ENCODE measurements at places on chromosomes 6 and 20.

- no peak for DNase-seq
Measured at GRCh38 chr6:42314571-42315258, 97.1 kb upstream of the MRPS10 start.

- no peak for DNase-seq
Measured at GRCh38 chr6:57072108-57072507, 17.9 kb upstream of the ZNF451 start.

DNA sequence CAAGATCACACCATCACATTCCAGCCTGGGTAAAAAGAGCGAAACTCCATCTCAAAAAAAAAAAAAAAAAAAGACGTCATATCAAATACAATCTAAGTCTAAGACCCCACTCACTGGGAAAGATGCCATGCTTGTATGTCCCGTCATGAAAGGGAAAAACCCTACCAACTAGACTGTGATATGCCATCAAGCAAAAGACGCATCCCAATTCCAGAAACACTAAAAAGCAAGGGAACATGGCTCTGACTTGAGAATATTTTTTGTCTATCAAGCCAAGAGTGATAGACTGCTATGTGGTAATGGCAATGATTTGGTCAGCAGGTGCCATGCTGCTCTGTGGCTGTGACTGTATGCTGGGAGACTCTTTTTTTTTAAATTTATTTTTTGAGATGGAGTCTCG, 23.0 kb downstream of the LAMA5 start:
- no peak for DNase-seq

DNA sequence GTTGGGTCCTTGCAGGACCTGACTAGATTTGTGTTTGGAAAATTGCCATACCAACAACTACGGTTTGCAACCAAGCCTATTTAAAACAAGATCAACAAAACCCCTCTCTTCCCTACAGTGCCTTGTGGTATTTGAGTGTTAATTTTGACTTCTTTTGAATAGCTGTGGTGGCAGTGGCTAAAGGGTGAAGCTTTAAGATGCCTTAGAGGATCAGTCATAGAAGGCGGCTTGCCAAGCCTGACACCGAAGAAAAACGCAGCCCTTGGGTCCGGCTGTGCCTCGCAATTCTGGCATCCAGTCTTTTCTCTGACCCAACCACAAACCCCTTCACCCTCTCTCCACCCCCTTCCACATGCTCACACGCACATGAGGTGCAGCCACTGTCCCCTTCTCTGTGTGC, 32.6 kb downstream of the BMP6 start:
- peak; percentile 64 for DNase-seq

DNA sequence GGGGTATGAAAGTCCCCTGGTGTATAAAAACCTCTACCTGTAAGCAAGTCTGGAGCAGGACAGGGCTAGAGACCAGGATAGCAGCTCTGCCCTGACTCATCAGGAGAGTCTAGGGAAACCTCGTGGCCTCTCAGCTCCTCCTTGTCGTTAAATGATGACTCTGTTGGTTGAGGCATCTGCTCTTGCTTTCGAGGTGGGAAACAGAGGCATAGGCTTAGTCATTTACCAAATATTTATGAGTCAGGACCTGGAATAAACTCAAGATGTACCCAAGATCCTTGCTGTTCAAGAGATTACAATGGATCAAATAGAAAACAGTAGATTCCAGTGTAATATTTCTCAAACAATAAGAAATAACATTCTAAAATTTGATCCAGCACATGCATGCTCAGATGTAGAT, 5.5 kb downstream of the MANBAL start:
- DNase-seq: peak; percentile 94

DNA sequence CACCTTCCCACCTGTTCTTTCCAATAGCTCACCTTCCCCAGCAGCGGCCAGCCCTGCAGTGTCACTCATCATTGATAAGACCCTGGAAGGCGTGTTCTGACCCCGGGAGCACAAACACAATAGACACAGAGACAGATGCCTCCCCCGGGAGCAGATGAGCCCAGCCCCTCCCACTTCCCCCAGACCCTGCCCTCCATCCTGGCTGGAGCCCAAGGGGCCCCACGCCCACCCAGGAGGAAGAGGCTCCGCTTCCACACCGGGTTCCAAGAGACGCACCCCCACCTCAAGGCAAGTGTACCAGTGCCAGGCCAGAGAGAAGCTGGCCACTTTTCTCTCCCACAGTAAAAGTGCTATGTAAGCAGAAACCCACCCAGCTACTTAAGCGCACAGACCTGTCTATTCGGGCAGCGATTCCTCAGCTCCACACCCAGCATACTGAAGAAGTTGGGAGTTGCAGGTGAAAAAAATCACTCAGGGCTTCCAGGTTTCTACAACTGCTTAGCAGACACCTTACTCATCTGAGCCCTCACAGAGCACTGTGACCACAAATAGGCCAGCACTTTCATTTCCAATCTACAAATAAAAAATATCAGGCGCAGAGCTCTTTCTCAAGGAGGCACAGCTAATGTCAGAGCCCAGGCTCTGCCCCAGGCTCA, 93.4 kb upstream of the NXT1 start:
- no peak for DNase-seq

- DNase-seq: no peak
Measured at GRCh38 chr20:60804918-60805630, 447.0 kb upstream of the CDH4 start.

DNA sequence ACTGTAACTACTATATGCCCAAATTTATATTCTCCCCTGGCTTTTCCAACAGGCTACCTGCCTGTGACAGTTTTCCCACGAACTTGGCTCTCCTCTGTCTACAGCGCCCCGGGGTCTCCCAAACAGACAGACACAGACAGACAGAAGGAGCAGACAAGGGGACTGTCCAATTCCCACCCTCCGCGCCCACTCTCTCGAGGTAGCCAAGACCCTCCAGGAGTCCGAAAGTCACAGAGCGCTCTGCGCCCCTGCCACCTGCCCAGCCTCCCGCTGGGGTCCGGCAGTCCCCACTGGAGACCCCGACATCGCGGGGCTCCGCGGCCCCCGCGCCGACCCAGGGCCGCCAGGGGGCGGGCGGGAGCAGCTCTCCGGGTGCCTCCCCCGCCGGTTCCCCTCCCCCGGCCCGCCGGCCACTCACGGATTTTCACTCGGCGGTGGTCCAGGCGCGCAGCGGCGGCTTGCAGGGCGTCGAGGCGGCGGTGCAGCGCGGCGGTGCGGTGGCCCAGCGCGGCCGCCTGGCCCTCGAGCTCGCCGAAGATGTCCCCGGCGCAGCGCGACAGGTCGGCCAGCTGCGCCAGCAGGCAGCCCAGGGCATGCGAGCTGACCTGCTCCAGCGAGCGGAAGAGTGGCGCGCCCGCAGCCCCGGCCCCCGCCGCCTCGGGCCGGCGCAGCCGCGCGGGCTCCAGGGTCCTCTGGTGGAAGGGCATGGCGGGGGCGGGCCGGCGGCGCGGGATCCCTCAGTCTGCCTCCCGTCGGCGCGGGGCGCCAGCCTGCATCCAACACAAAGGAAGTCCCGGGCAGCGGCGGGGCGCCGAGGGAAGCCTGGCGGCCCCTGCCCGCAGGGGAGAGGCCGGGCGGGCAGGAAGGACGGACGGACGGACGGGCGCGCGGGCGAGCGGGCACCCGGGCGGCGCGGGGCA, 81.3 kb upstream of the CCDC28A start:
- peak; percentile 17 for DNase-seq

- no peak for DNase-seq
Measured at GRCh38 chr20:24465159-24465558, 4.3 kb upstream of the SYNDIG1 start.

GRCh38 chr6:14711056-14711703, 534.7 kb upstream of the JARID2 start:
- DNase-seq: peak; percentile 67

GRCh38 chr20:2814587-2815051, at the start of gene C20orf141:
TSS of gene C20orf141 (plus strand) at chr20:2814987. CDS start at chr20:2815185, 198 bp downstream.
- DNase-seq: peak; percentile 95

DNA sequence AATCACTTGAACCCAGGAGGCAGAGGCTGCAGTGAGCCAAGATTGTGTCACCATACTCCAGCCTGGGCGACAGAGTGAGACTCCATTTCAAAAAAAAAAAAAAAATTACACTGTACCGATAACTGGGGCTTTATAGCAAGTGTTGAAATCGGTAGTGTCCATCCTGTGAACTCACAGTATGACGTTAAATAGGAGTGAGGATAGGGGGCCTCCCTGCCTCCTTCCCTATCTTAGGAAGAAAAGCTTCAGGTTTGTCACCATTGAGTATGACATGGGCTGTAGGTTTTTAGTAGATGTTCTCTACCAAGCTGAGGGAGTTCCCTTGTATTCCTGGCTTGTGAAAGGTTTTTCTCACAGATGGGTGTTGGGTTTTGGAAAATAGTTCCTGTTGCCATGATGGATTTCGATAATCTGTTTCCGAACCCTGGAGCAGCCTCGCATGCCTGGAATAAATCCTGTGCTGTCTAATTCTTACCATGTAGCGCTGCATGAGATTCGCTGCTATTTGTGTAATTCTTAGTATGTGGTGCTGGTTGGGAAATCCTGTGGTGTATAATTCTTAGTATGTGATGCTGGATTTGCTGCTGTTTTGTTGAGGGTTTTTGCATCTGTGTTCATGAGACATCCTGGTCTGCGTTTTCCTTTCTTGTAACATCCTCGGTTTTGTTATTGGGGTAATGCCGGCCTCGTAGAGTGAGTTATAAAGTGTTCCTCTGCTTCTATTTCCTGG, 23.6 kb downstream of the NTSR1 start:
- no peak for DNase-seq

GRCh38 chr6:122511193-122511924, 39.8 kb upstream of the SERINC1 start:
- DNase-seq: no peak

- DNase-seq: no peak
Measured at GRCh38 chr6:1619098-1619672, 9.5 kb downstream of the FOXC1 start.

DNA sequence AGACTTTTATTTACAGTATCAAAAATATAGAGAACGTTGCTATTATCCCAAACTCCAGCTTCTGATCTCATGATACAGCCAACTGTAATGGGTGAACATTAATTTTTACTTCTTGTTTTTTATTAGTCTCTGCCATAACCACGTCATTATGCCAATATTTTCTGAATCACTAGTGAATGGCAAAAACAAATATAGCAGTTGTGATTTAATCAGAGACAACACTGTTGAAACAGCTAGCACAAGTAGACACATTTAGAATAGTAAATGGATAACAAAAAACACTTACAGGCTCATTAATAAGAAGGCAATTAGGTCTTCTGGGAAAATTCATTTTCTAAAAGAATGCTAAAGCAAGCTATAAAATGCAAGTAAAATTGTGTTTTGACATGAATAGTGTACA, 8.1 kb downstream of the PTPRK start:
- no peak for DNase-seq

GRCh38 chr20:25606094-25606695, 17.6 kb downstream of the NANP start:
- no peak for DNase-seq
